HepG2 (cell line): ENCODE measurements at places on chromosomes 2 and 18.

DNA sequence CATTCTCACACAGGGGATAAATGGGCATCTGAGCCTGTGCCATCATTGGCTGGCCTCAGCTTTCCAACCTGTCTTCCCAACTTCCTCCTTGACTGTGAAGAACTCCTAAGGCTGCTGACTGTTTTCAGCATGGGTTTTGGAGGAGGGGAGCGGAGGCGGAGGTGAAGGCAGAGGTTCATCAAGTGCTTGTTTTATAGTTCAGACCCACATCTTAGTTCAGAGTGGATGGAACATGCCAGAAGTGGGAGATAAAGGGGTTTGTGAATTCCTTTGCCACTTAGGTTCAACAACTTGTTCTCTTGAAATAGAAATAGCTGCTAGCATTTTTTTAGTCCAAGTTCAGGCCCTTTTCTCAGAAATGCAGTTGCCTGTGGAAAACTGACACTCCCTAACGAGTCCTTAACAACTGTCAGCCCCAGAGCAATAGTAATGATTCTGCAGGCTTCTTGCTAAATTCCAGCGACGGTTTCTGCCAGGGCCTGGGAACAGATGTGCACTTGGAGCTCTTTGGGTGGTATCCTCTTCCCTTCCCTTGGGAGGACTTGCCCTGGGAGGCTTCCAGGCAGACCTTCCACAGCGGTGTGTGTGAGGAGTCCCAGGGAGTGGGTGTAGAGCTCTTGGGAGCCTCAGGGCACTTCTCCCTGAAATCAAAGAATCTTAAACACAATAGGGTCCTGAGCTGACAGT is 30.1 kb upstream of the ITGA6 start:
- DNase-seq = no peak

DNA sequence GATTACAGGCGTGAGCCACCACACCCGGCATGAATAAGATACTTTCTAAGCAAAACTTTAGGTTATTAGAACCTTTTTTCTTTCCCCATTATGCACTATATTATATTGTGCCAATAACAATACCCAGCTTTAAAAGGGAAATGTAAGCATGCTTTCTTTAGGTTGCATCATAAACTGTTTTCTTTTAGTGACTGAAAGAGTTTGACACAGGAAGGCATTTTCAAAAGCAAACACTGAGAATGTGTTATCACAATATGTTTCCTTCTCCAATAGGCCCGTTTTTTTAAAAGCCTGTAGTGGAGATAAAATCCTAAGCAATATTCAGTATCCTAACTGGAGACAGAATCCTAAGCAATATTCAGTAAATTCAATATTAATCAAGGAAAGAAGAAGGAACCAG is 16.7 kb upstream of the EPB41L5 start:
- peak; percentile 32 for DNase-seq

DNA sequence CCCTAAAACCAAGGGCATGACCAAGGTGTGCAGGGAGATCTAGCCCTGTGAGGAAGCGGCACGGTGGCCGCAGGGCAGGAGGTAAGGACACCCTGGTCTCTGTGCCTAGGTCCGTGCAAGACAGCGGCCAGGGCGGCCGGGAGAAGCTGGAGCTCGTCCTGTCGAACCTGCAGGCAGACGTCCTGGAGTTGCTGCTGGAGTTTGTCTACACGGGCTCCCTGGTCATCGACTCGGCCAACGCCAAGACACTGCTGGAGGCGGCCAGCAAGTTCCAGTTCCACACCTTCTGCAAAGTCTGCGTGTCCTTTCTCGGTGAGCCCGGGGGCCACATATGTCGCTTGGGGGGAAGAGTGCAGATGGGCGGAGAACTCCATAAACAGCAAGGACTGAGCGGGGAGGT is 235.4 kb downstream of the ATAD2B start:
- no peak for DNase-seq

- DNase-seq = no peak
Measured at GRCh38 chr2:11414372-11415124, 51.4 kb downstream of the E2F6 start.

DNA sequence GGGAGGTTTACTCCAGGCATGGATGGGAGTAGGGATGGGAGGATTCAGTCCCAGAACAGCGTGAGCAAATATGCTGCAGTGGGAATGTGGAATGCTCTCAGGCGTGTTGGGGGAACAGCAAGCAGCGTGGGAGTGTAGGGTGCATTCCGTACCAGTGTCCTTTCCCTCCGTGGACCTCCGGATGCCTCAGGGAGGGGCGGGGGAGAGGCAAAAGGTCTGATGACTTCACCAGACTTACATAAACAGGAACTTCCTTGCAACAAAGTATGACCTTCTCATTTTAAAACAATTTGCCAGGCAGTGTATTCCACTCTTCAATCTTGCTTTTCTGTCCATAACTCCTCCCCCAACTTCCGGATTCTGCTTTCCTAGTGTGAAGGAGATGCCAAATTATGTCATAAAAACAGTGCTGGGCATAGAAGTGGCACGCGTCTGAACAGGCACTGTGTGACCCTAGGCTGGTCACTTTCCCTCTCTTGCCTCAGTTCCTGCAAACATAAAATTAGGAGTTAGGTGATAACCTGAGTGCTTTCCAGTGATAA is 36.9 kb downstream of the RPL37A start:
- peak; percentile 52 for DNase-seq

GRCh38 chr18:62332964-62333695 is 8.0 kb downstream of the TNFRSF11A start:
- no peak for DNase-seq

DNA sequence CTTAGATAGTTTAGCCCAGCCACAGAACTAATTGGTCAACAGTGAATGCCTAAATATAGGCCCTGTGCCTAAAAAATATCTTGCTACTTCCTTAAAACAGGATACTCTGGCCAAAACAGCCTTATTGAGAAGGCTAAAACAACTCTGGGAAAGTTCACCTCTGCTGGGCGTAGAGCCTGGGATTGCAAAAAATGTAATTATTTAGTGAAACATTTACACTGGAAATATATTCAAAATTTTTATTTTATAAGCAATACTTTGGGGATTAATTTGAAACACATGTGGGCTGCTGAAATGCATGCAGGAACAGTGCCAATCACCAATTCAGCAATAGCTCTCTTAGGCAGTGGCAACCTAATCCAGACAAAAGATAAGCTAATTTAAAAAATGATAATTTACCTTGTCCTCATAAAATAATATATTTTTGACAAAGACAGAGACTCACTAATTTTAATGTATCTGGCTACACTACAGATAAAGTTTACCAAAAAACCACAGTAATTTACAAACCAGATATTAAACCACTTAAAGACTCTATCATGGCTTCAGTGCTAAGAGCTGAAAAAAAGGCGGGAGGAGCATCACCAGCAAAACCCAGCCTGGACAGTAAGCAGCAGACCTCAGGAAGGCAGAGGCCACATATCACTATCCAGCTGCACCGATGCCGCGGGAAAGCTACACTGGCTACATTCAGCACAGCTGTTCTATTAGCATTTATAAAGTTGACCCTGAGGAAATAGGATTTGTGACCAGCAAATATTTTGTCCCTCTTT is 18.5 kb downstream of the TRAK2 start:
- DNase-seq = no peak

DNA sequence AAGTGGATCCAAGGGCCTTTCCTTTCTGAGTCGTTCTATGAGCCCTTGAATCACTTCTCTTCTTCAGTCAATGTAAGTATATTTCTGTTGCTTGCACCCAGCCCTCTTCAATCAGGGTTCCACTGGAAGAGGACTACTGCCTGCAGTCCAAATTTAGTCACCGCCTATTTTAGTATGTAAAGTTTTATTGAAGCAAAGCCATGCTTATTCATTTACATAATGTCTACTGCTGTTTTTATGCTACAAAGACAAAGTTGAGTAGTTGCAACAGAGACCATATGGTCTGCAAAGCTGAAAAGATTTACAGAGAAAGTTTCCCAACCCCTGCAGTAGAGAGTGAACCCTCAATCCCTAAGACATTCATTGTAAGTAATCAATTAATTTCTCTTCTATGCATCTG is 332.5 kb upstream of the TNP1 start:
- DNase-seq = no peak

DNA sequence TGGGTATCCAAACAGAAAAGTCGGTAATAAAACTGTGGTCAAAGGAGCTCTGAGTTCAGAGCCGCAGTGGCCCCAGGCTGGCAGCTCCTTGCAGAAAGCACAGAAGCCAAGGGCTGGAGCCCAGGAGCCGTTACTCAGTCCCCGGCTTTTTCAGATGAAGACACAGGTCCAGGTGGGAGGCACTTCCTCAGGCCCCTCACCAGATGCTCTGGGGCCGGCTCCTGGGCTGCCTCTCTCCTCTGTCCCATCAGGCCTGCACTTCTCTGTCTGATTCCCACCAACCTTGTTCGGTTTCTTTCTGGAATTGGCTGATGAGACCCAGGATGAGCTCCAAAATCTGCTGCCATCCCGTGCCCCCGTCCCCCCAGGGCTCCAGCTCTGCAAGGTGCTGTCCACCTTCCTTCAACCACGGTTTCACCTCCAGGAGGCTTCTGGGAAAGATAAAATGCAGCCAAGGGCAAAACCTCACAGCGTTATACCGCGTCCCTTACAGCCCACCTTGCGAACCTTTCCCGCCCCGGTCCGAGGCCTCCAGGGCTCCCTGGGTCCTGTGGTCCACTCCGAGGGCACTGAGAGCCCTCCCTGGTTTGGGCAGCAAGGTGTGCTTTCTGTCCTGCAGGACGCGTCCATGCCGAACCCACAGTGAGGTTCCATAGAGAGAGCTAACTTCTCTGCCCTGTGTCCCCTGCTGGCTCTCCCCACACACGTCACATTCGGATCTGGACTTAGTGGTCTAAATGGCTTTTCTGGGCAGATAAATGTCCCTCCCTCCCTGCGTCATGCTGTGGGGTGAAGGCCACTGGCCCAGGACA is 102.9 kb downstream of the TPO start:
- DNase-seq = no peak

DNA sequence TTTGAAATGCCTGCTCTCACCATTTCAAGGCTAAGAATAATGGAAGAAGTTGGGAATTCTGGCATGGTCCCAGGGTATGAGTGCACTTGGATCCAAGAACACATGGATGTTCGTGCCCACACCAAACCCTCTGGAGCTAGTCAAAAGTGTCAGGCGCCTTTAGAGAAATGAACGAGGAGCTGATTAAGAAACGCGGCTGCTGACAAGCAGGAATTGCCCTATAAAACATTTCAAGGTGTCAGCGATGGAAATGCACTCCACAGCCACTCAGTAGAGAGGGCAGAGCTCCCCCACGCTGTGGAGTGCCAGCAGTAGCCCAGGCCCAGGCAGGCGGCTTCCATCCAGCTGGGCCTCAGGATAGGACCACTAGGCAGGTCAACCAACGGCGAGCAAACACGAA is 213.7 kb downstream of the TTC32 start:
- DNase-seq = no peak

- DNase-seq = no peak
Measured at GRCh38 chr2:148567716-148568115, 76.8 kb upstream of the EPC2 start.

DNA sequence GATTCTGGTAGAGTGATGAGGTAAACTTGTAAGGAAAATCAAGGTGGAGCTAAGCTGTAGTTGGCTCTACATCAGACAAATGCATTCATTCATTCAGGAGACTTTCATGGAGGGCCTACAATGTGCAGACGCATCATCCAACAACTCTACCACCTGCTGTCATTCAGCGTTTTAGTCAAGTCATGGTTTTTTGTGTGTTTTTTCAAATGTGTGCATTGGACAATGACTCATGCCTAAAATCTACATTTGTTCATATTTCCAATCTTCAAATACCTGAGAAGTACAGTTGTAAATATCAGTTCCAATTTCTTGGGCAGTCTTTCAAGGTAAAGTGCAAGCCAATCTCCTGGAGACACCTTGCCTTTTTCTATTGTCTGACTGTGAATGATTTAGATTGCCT is 108.0 kb upstream of the LGALSL start:
- no peak for DNase-seq

DNA sequence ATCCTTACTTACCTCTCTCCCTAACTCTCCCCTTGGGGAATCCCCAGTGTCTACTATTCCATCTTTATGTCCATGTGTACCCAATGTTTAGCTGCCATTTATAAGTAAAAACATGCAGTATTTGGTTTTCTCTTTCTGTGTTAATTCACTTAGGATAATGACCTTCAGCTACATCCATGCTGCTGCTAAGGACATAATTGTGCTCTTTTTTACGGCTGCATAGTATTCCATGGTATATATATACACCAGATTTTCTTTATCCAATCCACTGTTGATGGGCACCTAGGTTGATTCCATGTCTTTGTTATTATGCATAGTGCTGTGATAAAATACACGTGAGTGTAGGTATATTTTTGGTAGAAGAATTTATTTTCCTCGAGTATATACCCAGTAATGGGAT is 24.3 kb upstream of the RIOK3 start:
- no peak for DNase-seq

- DNase-seq = no peak
Measured at GRCh38 chr2:144607891-144608521, 88.1 kb upstream of the ZEB2 start.

- DNase-seq = no peak
Measured at GRCh38 chr18:43077510-43078308, 37.8 kb downstream of the RIT2 start.

DNA sequence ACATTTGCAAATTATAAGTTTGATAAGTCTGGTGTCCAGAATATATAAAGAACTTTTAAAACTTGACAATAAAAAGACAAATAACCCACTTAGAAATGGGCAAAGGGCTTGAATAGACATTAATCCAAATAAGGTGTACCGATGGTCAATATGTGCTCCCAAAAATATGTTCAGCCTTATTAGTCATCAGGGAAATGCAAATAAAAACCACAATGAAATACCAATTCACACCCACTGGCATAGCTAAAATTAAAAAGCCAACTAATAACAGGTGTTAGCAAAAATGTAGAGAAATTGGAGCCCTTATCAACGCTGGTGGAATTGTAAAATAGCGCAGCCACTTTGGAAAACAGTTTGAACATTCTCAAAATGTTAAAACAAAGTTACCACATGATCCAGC is 79.0 kb upstream of the SCG2 start:
- DNase-seq = no peak

- DNase-seq = no peak
Measured at GRCh38 chr2:146481629-146482028, 1363.2 kb upstream of the ACVR2A start.

DNA sequence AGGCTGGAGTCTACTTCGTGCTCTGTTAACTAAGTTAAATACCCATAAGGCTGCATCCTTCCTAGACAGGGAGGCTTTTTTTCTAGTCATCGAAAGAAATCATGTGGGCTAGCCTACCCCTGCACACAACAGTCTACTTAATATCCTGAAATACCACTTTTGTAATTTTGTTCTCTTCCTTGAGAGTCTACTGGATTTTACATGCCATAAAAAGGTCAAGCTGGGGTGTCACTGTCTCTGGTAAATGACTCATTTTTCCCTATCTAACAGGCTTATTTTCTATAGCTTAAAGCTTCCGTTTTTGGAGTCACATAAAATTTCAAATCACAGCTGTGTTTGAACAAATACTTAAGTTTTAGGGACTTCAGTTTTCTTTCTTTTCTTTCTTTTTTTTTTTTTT is 10.7 kb upstream of the STAM2 start:
- DNase-seq = no peak

- no peak for DNase-seq
Measured at GRCh38 chr2:271917-272316, 7.2 kb downstream of the ACP1 start.

GRCh38 chr2:145065342-145065741 is 545.4 kb upstream of the ZEB2 start:
- no peak for DNase-seq

- DNase-seq = no peak
Measured at GRCh38 chr2:233486357-233486756, 80.2 kb downstream of the USP40 start.
